ENCODE measurements at places on chromosomes 2 and 18.

GRCh38 chr2:96602330-96602823, 35.7 kb downstream of the KANSL3 start:
- no peak for DNase-seq

- no peak for DNase-seq
Measured at GRCh38 chr2:30267161-30267975, 36.0 kb downstream of the LBH start.

- DNase-seq, result no peak
Measured at GRCh38 chr2:28000287-28000686, 109.8 kb downstream of the BABAM2 start.

DNA sequence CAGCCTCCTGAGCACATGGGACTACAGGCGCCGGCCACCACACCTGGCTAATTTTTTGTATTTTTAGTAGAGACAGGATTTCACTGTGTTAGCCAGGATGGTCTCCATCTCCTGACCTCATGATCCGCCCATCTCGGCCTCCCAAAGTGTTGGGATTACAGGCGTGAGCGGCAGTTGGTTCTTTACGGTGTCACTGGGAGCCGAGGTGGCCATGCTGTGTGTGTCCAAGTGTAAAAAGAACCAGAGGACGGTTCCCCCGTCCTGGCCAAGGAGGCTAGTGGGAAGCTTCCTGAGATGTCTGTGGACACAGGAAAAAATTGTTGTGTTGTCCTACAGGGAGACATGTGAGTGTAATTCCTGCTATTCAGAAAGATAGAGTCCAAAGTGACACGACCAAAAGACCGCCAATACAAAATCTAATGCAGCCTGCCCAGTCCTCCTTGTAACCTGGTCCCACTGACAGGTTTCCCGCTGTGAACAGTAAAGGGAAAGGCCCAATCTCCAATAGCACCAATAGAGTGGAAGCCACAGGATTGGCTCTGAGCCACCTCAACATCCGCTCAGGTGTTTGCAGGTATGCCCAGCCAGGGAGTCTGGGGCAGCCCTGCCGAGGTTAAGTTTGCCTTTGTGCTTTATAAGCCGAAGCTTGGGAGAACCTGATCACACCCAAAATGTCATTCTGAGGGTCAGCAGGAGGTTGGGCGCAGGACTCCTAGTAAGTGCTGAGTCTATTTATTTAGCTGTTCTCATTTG, 40.6 kb downstream of the NCK2 start:
- DNase-seq, result no peak

DNA sequence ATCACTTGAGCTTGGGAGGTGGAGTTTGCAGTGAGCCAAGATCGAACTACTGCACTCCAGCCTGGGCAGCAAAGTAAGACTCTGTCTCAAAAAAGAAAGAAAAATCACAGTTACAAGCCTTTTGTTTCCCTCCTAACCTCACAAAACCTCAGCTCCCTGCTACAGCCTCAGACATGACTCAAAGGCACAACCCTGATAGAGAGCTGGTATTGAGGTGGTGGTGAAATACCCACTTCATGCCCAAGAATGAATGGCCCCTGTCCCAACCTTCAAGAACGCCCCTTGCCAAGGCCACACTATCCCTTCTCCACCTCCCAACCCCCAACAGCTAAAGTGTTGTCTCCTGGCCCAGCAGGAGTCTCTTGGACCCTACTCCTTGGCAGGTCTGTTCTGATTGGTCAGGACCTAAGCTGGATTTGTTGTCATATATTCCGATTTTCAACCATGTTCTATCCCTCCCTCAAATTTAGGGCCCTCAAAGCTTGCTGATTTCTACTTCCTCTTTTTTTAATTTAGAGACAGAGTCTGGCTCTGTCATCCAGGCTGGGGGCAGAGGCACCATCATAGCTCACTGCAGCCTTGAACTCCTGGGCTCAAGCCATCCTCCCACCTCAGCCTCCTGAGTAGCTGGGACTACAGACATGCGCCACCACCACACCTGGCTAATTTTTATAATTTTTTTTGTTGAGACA, 61.9 kb upstream of the BZW1 start:
- DNase-seq, result no peak

GRCh38 chr2:105243961-105244360, 2.4 kb downstream of the GPR45 start:
- no peak for DNase-seq

GRCh38 chr2:233934524-233934923, 17.4 kb downstream of the TRPM8 start:
- DNase-seq, result peak; percentile 26

DNA sequence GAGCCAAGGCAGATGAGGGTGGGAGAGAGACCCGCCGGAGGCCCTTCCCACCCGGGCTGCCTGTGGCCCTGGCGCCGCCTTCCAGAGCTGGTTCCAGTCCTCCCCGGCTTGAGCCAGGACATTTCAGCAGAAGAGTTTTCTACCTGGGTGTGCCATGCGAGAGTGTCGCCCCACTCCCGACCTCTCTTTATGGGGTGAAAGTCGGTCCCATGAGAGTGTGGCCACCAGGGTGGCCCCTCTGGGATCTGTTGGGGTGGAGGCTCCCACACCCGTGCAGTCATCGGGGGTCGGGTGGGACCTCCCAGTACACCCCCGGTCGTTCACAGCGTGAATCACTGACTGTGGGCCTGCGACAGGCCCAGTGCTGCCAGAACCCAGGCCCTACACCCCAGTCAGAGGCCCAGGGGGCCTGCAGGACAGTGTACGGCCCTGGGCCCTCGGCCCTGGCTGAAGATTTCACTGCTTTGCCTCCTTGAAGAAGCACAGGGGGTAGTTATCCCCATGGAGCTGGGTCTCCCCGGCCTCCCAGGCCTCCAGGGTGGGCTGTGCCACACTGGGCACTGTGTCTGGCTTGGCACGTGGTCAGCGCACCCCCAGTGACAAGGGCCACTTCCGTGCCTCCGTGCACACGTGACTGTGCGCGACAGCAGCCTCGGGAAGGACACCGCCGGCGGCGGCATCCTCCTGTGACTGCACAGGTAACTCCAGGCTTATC, 5.9 kb downstream of the NFATC1 start:
- no peak for DNase-seq

GRCh38 chr18:75129717-75130477, 79.0 kb downstream of the PTGR3 start:
- no peak for DNase-seq

DNA sequence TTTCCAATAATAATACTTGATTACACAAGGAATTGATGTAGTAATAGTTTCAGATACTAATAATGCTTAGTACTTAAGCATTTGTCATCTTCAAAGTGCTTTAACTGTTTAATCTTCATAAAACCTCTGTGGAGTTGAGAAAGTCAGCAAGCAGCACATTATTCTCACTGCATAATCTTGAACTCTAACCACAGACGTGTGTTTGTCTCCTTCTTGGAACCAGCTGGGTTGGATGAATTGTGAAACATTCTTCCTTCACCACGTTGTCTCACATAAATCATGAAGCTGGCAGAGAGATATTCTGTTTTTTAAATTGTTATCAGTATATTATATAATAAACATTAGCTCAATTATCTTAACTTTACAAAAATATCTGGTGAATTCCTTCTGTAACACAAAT, 55.1 kb upstream of the LDAH start:
- peak; percentile 1 for DNase-seq

- no peak for DNase-seq
Measured at GRCh38 chr18:68340606-68341005, 374.3 kb downstream of the TMX3 start.

- no peak for DNase-seq
Measured at GRCh38 chr2:158493458-158493857, 36.7 kb downstream of the PKP4 start.

- DNase-seq, result no peak
Measured at GRCh38 chr2:74869517-74869916, 35.6 kb downstream of the HK2 start.

GRCh38 chr2:159712929-159713420, 669 bp downstream of the MARCHF7 start:
- DNase-seq, result no peak
